ENCODE measurements at places on chromosomes 7 and 10.

DNA sequence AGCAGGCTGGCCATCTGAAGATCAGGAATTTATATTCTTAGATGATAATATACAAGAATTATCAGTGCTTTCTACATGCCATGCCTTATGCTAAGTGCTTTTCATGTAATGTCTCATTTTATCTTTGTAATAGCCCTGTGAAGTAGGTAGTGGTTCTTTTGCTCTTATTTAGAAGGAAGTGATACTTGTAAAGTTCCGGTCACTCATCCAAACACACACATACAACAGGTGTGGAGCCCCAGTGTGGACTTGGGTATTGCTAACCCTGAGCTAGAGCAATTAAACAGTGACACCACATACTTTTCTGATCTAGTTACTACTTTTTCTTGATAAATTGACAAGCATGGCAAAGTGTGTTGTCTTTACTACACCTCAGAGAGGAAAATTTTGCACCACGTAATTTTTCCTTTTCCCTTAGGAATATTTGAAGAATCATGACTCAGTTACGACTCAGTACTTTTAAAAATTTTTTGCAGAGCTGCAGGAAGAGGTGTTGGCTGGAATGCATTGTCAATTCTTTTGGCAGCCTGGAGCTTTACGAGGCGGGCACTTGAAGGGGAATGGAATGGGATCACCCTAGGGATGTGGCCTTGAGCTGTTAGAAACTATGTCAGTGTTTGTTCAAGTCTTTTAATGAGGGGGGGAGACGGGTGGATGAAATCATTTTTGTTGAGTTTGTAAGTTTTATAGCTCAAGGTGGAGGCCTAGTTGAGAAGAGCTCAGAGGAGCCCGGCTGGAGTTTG lies 212.5 kb upstream of the CELF2 start:
- DNase-seq: no peak

DNA sequence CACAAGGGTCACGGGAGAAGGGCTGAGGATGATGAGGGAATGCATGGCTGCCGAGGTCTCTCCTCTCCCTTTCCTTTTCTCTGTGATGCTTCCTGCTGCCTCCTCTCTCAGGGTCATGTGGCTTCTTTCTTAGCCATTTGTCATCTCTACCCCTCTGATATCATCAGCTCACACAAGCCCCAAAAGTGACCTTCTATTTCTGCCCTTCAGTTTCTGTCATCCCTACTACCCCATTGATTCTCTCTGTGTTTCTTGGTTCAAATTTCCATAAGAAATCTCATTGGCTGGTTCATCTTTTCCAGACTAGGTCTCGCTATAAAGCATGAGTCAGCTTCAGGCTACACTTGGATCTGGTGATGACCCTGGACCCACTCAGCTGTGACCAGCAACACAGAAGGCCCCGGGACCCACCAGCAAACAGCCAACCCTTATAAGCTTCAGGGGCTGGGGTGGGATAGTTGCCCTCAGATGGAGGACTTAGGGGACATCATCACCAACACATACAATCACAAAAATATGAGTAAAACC lies 284.3 kb downstream of the SKAP2 start:
- DNase-seq: no peak

- DNase-seq: no peak
Measured at GRCh38 chr10:61313460-61313859, 139.7 kb downstream of the TMEM26 start.

- no peak for DNase-seq
Measured at GRCh38 chr7:117145333-117145732, 177.5 kb downstream of the WNT2 start.

- DNase-seq: peak; percentile 6
Measured at GRCh38 chr10:70906953-70907636, 18.7 kb upstream of the PCBD1 start.

DNA sequence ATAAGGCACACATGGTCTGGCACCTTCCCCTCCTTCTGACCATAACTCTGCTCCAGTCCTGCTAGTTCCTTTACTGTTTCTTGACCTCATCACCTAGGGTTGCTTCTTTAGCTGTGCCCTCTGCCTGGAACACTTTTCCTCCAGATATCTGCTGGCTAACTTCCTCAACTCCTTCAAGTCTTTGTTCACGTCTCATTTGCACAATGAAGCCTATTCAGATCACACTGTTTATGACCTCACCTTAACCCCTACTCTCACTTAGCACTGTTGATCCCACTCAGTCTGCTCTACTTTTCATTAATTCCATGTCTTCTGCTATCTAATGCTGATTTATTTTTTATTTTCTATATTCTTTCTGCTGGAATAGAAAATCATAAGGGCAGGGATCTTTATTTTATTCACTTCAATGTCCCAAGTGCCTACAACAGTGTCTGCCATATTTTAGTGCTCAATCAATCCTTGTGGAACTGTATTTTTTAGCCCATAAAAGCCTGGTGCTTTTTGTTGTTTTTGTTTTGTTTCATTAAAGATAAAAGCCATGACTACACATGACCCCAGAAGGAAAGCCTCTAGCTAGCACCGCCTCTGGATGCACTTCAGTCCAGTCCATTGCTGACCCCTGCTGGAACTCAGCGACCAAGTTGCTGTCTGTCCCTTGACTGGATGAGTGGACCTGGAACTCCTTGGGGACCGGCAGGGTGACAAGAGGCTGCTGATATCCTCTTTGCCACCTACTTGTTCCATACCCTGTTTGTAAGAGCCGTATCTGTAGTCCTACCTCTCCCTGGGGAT lies 12.3 kb downstream of the KLF14 start:
- DNase-seq: peak; percentile 70

GRCh38 chr7:12062062-12062461 lies 149.0 kb upstream of the TMEM106B start:
- peak; percentile 9 for DNase-seq

GRCh38 chr7:12909483-12909882 lies 222.1 kb downstream of the ARL4A start:
- no peak for DNase-seq

GRCh38 chr7:51950813-51951212 lies 634.2 kb upstream of the COBL start:
- no peak for DNase-seq

- no peak for DNase-seq
Measured at GRCh38 chr7:102431617-102432298, 1.6 kb upstream of the ORAI2 start.

- DNase-seq: no peak
Measured at GRCh38 chr10:62386356-62387320, 12.5 kb downstream of the ZNF365 start.

DNA sequence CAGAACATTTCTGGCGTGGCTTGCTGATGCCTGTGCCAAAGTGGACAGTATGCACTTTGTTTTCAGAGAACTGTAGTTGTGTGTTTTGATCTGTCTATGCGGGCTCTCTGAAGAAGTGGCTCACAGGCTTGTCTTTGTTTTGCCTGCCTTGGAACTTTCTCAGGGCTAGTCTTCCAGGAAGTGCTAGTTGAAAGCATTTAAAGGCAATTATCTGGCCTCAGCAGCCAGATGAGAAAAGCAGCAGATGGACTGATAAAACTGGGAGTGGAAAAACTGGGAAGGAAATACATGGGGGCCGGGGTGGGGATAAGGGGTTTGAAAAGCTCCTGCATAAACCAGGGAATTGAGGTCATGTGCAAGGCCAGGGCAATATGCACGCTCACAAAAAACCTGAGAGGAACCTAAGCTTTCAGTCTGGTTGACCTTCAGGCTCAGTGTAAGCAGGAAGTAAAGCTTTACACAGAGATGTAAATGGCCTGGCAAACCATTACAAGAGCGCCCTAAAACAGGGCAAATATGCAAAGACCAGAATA lies 94.5 kb downstream of the ZNF33B start:
- no peak for DNase-seq

DNA sequence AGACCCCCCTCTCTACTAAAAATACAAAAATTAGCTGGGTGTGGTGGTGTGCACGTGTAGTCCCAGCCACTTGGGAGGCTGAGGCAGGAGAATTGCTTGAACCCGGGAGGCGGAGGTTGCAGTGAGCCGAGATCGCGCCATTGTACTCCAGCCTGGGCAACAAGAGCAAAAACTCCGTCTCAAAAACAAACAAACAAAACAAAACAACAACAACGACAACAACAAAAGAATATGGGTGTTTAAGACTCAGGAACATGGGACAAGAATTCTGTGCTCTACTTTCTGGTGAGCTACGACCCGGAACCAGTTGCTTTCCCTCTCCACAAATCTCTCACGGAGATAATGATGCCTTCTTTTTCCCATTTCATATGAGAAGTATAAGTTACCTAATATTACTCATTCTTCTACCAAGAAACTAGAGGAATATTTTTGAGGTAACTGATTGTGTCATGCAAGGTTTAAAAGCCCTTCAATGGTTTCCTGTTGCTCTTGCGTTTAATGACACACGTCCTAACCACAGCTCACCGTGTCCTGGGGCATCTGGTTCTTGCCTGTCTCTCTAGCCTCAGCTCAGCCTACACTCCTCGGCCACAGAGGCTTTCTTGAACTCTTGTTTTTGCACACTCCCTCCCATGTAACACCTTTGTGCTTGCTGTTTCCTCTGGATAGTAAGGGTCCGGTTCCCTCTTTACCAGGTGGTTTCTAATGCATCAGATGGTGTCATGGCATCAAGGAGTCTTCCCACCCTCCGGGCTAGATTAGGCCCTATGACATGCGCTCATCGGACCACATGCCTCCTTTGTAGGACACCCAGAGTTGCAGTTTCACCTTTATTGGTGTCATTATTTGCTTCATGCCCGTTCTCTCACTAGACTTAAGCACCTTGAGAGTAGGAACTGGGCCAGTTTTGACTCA lies 67.5 kb downstream of the PFKFB3 start:
- no peak for DNase-seq

DNA sequence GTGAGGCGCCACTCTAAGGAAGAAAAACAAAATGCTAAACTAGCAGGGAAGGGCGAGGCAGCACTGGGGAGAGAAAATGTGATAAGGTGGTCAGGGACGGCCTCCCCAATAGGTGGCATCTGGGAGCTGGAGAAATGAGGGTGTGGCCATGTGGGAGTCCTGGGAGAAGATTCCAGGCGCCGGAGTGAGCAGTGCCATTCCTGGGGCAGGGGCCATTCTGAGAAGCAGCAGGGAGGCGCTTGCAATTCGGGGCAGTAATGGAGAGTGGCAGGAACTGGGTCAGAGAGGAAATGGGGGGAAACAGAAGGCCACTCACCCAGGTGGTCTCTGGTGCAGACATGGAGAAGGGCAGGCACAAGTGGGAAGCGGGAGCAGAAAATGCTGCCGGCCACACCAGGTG lies 61.8 kb upstream of the LRRC18 start:
- peak; percentile 65 for DNase-seq

DNA sequence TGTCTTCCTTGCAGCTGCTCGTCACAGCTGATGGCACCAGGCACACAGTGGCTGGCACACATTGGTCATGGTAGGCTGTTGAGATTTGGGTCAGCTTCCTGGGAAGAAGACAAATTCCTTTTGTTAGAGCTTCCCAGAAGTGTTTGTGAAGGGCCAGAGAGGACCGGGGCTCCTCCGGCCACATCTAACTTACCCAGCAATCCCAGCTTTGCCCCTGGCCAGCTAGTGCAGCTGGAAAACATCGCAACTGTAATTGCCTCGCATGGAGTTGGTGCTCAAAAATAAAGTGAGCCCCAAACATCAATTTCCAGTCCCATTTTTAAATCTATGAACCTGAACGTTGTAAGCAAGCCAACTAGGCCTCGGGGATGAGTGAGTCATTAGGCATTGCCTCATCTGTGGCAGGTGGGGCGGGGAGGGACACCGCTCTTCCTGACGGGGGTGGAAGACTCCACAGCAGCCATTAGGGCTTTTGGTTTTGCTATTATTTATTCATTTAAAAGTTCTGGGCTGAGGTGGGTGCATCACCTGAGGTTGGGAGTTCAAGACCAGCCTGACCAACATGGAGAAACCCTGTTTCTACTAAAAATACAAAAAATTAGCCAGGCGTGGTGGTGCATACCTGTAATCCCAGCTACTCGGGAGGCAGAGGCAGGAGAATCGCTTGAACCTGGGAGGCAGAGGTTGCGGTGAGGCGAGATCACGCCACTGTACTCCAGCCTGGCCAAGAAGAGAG lies 12.4 kb downstream of the CPA5 start:
- no peak for DNase-seq

GRCh38 chr10:27225011-27225590 lies 15.5 kb downstream of the ACBD5 start:
- DNase-seq: no peak

DNA sequence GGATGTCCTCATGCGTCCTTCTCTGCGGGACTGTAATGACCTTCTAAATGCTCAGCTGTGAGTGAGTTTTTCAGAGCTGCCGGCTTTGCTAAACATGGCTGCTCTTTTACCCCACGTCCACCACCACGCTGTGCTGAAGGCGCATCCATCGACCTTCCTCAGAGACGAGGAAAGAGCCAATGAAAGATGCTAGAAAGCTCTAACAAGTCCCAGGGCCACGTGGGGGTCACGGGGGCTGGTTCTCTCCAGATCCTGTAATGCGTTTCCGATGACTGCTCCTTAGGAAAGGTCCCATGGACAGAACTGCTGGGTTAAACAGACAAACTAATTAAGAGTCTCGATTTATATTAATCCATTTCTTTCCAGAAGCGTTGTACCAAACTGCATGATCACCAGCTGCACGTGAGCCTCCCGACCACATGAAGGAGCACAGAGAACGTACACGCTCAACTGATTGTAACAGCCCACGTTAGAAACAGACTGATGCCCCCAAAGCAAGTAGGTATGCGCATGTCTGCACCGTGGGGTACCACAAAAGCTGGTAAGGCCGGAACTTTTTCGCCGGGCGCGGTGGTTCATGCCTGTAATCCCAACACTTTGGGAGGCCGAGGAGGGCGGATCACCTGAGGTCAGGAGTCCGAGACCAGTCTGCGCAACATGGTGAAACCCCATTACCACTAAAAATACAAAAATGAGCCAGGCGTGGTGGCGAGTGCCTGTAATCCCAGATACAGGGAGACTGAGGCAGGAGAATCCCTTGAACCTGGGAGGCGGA lies 109.6 kb downstream of the TCERG1L start:
- no peak for DNase-seq

DNA sequence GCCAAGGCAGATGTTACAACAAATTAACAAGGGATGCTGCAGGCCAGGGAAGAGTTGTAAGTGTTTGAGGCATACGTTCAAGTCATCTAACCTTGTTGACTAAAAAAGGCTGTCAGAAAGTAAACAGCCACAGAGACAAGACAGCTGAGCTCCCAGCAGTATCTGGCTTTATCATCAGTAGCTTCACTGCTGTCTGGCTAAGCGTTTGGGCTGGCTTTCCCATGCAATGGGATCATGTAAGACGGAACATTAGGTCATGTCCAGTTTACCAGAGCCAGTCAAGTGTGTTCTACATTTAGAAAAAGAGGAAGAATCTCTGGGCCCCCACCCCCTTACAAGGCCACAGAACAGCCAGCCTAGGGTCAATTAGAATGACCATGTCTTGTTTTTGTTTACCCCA lies 51.3 kb upstream of the GSAP start:
- DNase-seq: no peak

GRCh38 chr10:86583983-86584382 lies 62.4 kb upstream of the WAPL start:
- peak; percentile 61 for DNase-seq

DNA sequence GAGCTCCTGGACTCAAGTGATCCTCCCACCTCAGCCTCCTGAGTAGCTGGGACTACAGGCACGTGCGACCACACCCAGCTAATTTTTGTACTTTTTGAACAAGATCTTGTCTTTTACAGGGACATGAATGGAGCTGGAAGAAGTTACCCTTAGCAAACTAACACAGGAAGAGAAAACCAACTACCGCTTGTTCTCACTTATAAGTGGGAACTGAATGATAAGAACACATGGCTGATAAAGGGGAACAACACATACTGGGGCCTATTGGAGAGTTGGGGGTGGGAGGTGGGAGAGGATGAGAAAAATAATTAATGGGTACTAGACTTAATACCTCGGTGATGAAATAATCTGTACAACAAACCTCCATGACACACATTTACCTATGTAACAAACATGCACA lies 70.9 kb upstream of the INHBA start:
- no peak for DNase-seq

GRCh38 chr10:87579563-87579962 lies 74.9 kb downstream of the MINPP1 start:
- DNase-seq: no peak

Data from WTC11 (cell line).